ENCODE measurements at places on chromosomes 2 and 18. TPM values are rescaled to one million over a fixed set of nuclear protein-coding genes. Genes with fewer than 3 reads are reported as not detected.

Gene TPGS2
- 100 TPM for total RNA-seq

Gene GPAT2
- total RNA-seq, result 2.7 TPM

Gene ABHD1
- 0.40 TPM for total RNA-seq

Gene TEX44
- total RNA-seq, result not detected

- ATAC-seq, result no peak
Measured at GRCh38 chr2:45119855-45120254, 110.6 kb upstream of the SIX2 start.

Gene OR6B2
- not detected for total RNA-seq

DNA sequence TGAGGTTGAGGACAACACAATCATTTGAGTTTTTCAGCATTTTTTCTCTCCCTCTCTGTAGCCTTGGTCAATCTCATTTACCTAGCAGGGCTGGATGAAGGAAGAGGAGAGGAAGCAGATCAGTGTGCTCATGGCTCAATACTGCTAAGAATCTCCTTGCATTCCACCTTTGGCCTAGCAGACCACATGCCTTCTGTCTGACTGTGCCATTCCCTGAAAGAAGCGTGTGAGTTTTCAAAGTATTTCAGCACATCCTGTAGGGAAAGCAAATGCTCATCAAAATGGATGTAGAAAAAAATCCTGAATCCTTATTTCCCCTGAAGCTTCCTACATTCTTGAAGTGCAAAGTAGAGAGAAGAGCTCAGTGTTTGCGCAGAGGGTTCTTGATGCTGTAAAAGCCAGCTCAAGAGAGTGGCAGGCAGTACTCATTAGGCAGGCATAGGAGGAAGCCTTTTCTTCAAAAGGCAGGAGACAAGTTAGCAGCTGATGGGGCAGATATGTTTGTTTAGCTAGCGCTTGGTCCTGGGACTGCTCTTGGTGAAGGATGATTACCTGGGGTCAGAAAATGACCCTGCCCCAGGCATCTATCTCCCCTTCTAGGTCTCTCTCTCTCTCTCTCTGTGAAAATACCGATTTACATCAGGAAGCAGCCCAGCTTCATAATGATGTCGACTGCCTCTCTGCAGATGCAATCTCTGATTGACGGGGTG lies 14.4 kb upstream of the PIK3C3 start:
- no peak for ATAC-seq

- ATAC-seq, result no peak
Measured at GRCh38 chr2:19902216-19902740, 495 bp upstream of the TTC32 start.

Gene GRB14
- not detected for total RNA-seq

DNA sequence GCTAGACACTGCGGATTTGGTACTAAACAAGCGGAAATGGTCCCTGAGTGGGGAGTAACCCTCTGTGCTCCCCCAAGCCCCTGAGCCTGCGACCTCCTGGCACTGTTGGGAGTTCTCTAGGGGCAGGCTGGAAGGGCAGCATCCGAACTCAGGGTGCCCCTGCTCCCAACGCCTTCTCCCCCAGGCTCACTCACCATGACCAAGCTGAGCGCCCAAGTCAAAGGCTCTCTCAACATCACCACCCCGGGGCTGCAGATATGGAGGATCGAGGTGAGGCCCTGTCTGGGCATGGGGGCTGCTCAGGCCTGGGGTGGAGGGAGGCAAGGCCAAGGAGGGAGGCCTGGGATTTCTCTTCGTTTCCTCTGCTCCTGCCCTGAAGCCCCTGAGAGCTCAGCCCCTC lies 4.7 kb downstream of the VIL1 start:
- ATAC-seq, result no peak

DNA sequence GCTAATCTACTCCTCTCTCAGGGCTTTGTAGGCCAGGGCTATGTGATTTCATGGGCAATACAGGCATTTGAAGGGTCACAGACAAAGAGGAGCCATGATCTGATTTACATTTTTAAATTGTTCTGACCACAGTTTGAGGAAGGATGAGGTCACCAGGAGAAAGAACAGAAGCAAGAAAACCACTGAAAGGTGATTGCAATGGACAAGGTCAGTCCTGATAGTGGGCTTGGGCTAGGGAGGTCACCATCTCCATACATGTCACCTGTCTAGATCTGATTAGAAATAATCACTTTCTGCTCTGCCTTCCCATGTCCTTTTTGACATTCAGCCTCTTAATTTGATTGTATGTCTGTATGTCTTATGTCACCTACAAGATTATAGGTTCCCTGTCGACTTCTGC lies 248.9 kb upstream of the CWC22 start:
- no peak for ATAC-seq

- ATAC-seq, result peak; percentile 72
Measured at GRCh38 chr2:190838492-190838910, 42.1 kb upstream of the GLS start.

Data from activated T-helper 17 cell treated with anti-CD3 and anti-CD28 coated beads, Interleukin-2, amount 50 U/mL, for 72 hours (primary cell).